ENCODE measurements at places on chromosomes 12 and 14. TPM values are rescaled to one million over a fixed set of nuclear protein-coding genes. Genes with fewer than 3 reads are reported as not detected.
A peak's percentile ranks its signal among the peaks of the same experiment; 100 is the strongest.

GRCh38 chr12:121053706-121054105, 14.7 kb upstream of the OASL start:
- H3K27me3 ChIP-seq: peaks cover 10% of the 10 kb centered on the region
- no peak overlapping the region for H3K4me3 ChIP-seq
- H3K36me3 ChIP-seq: no peaks in the 10 kb centered on the region
- no peak overlapping the region for H3K27ac ChIP-seq

GRCh38 chr14:34460841-34461240, 1.2 kb downstream of the SPTSSA start:
- peaks cover 4% of the 10 kb centered on the region for H3K36me3 ChIP-seq
- H3K4me1 ChIP-seq: peaks cover 14% of the 10 kb centered on the region
- DNase-seq: no peak
- H3K27ac ChIP-seq: peak overlapping the region; percentile 57
- no peaks in the 10 kb centered on the region for H3K27me3 ChIP-seq

GRCh38 chr12:120474616-120474960, 5.0 kb upstream of the SRSF9 start:
- H3K27ac ChIP-seq: no peak overlapping the region
- H3K4me1 ChIP-seq: peaks cover 24% of the 10 kb centered on the region
- DNase-seq: no peak
- peaks cover 3% of the 10 kb centered on the region for H3K36me3 ChIP-seq

Gene VWF
- not detected for total RNA-seq

- H3K36me3 ChIP-seq: no peaks in the 10 kb centered on the region
- no peak for DNase-seq
- no peak overlapping the region for H3K4me3 ChIP-seq
- H3K27ac ChIP-seq: no peak overlapping the region
Observed at GRCh38 chr12:62113366-62114011, 146.7 kb upstream of the USP15 start.

DNA sequence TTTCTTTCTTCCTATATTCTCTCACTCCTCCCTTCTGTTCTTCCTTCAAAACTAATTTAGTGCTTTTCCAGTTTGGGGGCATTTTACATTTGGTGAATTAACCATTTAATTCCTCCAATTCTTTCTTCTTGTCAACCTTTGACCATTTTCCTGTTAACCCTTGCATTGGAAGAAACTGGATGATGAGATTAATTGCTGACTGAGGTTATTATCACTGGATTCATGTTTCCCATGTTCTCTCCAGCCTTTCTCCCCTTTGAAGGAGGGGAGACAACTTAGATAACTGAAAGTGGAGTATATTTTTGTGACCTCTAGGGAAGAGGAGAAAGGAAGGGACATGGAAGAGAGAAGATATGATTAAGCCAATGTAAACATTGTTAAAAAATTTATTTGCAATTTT, 70.5 kb downstream of the SLCO1A2 start:
- DNase-seq: no peak
- H3K27me3 ChIP-seq: peaks cover 3% of the 10 kb centered on the region
- H3K36me3 ChIP-seq: no peaks in the 10 kb centered on the region
- no peak overlapping the region for H3K4me3 ChIP-seq
- no peaks in the 10 kb centered on the region for H3K4me1 ChIP-seq

DNA sequence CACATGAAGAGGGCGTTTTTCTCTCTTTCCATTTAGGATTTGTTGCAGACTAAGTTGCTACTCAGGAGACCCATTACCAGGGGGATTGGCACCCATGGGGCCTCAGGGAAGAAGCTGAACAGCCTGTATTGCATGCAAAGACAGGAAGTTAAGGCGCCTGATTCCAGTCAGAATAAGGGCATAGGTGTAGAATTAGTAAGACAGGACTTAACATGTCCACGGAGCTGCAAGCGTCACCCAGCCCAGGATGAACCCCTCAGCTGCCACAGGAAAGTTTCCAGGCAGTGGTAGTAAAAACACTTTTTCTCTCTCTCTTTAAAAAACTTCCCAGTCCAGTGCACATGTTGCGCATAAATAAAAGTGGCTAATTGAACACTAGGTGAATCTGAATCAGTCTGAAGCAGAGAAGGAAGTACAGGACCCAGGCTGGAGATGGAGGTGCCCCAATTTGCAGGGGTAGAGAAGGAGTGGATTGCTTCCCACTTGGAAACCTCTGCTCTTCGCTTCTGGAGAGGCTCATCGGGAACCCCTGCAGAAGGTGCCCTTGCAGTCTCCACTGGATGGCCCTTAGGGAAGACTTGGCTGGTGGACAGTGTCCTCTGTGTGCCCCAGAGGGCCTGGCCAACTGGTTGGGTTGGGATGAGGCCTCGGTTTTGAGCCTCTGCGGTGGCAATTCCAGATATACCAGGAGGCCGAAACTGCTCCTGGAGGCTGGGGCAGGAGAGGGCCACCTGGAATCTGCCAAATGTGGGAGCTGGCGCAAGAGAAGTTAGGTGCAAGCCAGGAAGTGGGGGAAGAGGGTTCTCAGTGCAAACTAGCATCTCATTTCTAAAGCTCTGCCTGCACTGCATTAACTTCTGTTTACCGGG, 10.7 kb upstream of the TBX3 start:
- DNase-seq: no peak
- no peak overlapping the region for H3K4me3 ChIP-seq
- peaks cover 90% of the 10 kb centered on the region for H3K27me3 ChIP-seq
- H3K4me1 ChIP-seq: no peaks in the 10 kb centered on the region
- no peak overlapping the region for H3K27ac ChIP-seq
- no peaks in the 10 kb centered on the region for H3K36me3 ChIP-seq

Gene HNRNPA1
- 1,977 TPM for total RNA-seq

GRCh38 chr12:106417926-106418910, 60.7 kb downstream of the POLR3B start:
- DNase-seq: no peak
- H3K27me3 ChIP-seq: no peaks in the 10 kb centered on the region
- no peaks in the 10 kb centered on the region for H3K4me1 ChIP-seq
- no peak overlapping the region for H3K27ac ChIP-seq
- no peak overlapping the region for H3K4me3 ChIP-seq

Gene TMEM119
- not detected for total RNA-seq

- H3K4me3 ChIP-seq: peak overlapping the region; percentile 74
- no peak for DNase-seq
- no peaks in the 10 kb centered on the region for H3K36me3 ChIP-seq
Observed at GRCh38 chr12:12890543-12891079, 751 bp upstream of the GPRC5A start.

GRCh38 chr12:54587315-54587873, 1.1 kb downstream of the PPP1R1A start:
- no peaks in the 10 kb centered on the region for H3K4me1 ChIP-seq
- H3K27ac ChIP-seq: no peak overlapping the region
- no peak overlapping the region for H3K4me3 ChIP-seq
- H3K27me3 ChIP-seq: peaks cover 72% of the 10 kb centered on the region

DNA sequence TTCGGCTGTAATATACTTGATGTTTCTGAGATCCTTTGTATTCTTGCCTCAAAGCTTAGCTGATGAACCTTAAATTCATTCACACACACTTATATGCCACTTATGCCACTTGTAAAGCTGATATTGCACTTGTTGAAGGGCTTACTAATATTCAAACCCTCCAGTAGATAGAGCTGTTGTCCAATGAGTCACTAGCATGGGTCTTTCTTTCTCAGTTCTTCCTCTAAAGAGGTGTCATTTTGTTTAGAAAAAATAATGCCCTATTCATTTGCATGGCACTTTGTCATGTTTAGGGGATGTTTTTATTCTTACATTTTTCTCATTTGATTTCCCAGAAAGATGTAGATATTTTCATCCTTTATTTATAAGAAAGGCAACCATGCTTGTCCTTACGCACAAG, 56.4 kb downstream of the MON2 start:
- H3K4me1 ChIP-seq: peaks cover 31% of the 10 kb centered on the region
- H3K27me3 ChIP-seq: no peaks in the 10 kb centered on the region

- H3K27ac ChIP-seq: peak within 1 kb of the TSS; percentile 96
- peaks cover 30% of the 10 kb centered on the region for H3K4me1 ChIP-seq
- peak within 1 kb of the TSS; percentile 91 for H3K4me3 ChIP-seq
Observed at GRCh38 chr12:28190321-28191050, at the start of gene CCDC91. CCDC91 (plus strand) TSS chr12:28190456; CDS start chr12:28257216, 66,760 bp downstream.

GRCh38 chr12:69569236-69569635, 16.0 kb upstream of the CCT2 start:
- peaks cover 32% of the 10 kb centered on the region for H3K36me3 ChIP-seq
- no peaks in the 10 kb centered on the region for H3K27me3 ChIP-seq
- H3K4me1 ChIP-seq: peaks cover 12% of the 10 kb centered on the region

GRCh38 chr14:33040372-33041140, 101.9 kb downstream of the NPAS3 start:
- no peak for DNase-seq
- no peak overlapping the region for H3K27ac ChIP-seq
- no peaks in the 10 kb centered on the region for H3K36me3 ChIP-seq
- H3K27me3 ChIP-seq: no peaks in the 10 kb centered on the region
- no peaks in the 10 kb centered on the region for H3K4me1 ChIP-seq

DNA sequence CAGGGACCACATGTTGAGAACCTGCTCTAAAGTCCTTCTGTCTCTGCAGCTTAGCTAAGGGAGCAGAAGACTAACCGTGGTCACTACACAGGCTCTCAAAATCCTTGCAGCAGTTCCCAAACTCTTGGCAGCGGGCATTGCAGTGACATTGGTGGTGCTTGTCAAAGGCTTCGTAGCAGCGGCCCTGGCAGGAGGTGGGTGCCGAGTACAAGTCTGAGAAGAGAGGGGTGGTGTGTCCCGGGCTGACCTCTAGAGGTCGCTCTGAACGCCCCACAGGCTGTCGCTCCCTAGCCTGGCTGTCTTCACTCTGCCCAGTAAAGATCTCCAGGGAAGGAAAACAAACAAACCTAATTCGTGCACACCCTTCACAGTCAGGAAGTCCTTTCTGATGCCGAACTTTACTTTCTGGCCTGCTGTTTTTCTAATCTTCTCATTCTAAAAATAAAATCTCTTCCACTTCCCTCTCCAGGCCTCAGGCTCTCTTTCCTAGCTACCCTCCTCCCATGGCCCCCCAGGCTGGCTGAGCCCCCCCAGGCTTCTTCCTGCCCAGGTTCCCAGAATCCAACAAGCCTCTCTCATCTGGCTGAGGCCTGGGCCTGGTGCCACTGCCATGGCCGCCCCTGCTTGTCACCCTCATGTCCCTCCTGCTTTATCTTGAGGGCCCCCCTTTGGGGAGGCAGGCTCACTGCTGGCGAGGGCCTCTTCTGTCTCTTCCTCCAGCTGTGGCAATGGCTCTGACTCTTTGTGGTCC, 7.7 kb downstream of the ENDOU start:
- no peaks in the 10 kb centered on the region for H3K27me3 ChIP-seq
- peaks cover 34% of the 10 kb centered on the region for H3K4me1 ChIP-seq
- DNase-seq: peak; percentile 49
- no peak overlapping the region for H3K4me3 ChIP-seq

Gene JDP2
- total RNA-seq: 1.1 TPM

GRCh38 chr14:69687606-69688298, 76.4 kb downstream of the SUSD6 start:
- H3K36me3 ChIP-seq: peaks cover 21% of the 10 kb centered on the region
- H3K4me1 ChIP-seq: peaks cover 64% of the 10 kb centered on the region
- peak overlapping the region; percentile 62 for H3K27ac ChIP-seq
- DNase-seq: no peak

GRCh38 chr12:14540801-14541462, 26.8 kb downstream of the PLBD1 start:
- no peaks in the 10 kb centered on the region for H3K4me1 ChIP-seq
- DNase-seq: no peak
- no peak overlapping the region for H3K27ac ChIP-seq
- H3K4me3 ChIP-seq: no peak overlapping the region
- peaks cover 1% of the 10 kb centered on the region for H3K27me3 ChIP-seq
- H3K36me3 ChIP-seq: no peaks in the 10 kb centered on the region

Gene CPSF2
- total RNA-seq: 104 TPM

Measured in activated T-helper 2 cell treated with anti-CD3 and anti-CD28 coated beads, Interferon-gamma antibody, Interleukin-2, Interleukin-4, amounts not matched to agents 10 μg/mL and 5 μg/mL and 100 μg/mL, durations not matched to agents 14 hours and 24 hours and 36 hours (primary cell).